Brain pericyte (primary cell): ENCODE measurements at places on chromosomes 5 and 9.
A peak's percentile ranks its signal among the peaks of the same experiment; 100 is the strongest.

DNA sequence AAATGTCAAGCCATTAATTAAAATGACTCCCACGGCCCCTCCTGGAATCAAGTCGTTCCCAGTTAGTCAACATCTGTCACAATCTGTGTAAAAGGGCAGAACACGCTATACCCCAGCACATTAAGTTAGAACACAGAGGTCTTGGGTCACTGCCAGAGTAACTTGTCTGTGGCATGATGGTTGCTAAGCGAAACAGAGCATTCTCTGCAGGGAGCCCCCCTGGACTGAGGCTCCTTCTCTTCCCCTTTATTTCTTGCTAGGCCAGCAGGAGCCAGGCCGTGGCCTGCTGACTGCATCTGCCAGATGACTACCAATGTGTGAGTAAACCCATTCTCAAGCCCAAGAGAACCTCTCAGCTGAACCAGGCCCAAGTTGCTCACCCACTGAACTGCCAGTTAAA is 51.9 kb upstream of the ZBED3 start:
- peak; percentile 92 for DNase-seq

DNA sequence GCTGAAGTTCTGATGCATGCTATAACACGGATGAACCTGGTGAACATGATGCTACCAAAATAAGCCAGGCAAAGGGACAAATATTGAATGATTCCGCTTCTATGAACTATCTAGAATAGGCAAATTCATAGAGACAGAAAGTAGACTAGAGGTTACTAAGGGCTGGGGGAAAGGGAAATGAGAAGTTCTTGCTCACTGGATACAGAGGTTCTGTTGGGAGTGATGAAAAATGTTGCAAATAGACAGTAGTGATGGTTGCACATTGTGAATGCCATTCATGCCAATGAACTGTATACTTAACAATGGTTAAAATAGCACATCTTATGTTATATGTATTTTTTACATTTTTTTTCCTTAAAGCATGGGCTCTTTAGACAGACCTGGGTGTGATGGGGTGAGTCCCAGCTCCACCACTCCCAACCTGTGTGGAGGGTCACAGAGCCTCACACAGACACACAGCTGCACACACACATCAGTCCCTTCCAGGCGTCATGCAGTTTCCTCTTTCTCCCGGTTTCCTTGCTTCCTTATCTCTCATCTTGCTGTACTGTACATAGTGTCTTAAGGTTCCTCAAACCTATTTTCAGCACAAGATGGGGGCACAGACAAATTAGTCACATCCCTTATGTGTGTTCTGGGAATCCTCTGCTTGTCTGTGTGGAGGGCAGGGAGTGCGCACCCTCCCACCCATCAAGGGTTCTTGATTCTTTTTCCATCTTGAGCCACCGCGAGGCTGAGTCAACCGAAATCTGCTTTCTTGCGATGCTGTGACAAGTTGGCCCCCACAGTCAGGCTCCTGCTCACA is 192.9 kb downstream of the CRB2 start:
- no peak for DNase-seq

GRCh38 chr9:2839040-2839439 is 4.9 kb downstream of the PUM3 start:
- DNase-seq = no peak

GRCh38 chr9:95088421-95089161 is 228.9 kb downstream of the FANCC start:
- DNase-seq = no peak

DNA sequence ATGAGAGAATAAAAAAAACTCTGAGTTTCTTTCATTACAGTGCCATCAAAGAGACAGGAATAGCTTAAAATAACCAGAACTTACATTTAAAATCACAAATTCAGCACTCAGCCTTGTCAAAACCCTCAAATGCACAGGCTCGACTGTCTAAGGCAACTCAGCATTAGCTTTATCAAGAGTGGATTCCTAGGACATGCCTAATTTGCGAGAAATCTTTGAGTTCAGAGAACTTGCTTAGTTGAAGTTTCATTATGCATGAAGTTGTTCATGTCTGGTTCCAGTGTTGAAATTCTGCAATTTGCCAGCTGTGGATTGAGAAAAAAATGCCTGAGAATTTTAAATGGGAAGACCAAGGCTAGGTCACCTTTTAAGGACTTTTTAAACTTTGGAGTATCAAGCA is 151.1 kb downstream of the LRRC70 start:
- no peak for DNase-seq

DNA sequence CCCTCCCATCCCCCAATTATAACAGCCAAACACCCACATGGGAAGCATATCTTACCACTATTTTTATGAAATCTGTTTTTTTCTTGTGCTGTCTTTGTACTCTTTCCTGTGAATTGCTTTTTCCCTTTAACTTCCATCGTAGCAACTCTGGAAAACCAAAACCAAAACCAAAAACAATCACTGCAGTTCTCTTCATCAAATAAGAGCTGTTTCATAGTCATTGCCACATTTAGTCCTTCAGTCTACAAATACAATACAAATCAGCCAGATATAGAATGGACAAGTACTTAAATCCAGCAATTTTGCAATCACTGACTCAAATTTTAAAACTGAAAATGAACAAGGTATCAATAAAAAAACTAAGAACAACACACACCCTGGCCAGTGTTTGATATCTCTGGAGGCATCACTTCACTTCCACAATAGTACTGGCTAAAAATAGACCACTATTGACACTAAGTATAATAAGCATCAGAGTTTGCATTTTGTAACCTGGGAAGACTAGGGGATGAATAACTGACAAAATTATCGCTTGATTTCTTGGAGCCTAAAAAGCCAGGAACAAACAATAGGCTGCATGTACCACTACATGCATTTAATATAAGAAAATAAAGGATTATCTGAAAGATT is 5.4 kb downstream of the PUM3 start:
- no peak for DNase-seq

GRCh38 chr5:159050316-159051143 is 49.2 kb downstream of the EBF1 start:
- no peak for DNase-seq

DNA sequence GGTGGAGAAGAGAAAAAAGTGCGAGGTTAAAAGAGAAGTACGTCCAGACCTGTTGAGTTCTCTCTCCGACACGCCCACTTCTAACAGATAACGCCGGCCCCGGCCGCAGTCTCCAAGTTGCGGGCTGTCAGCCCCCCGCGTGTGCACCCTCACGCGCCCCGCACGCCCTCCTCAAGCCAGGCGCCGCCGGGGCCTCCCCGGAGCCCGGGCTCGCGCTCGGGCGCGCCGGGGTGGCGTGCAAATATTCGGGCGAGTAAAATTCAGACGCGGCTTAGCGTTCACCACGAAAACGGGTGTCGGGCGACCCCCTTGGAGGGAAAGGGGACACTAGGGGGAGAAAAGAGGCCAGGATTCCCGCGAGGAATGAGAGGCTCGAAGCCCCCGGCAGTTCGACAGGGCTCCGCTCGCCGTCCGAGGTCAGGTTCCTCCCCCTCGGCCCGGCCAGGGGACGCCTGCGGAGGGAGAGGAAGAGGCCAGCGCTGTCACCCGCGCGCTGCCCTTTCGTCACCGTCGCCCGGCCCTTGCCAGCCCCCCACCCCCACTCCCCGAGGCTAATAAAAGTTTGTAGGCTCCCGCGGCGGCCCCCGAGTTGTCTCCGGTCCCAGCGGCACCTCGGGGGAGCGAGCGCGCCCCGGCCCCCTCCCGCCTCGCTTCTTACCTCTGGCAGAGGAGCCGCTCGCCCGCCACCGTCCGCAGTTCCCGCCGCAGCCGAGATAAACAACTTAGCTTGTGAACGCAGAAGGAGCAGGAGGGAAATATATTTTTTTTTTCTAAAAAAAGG is 743 bp downstream of the NR3C1 start:
- no peak for DNase-seq

- no peak for DNase-seq
Measured at GRCh38 chr5:38872826-38873225, 27.0 kb downstream of the OSMR start.

- DNase-seq = no peak
Measured at GRCh38 chr5:167378894-167379723, 912.3 kb upstream of the WWC1 start.

GRCh38 chr5:145225529-145225928 is 609.6 kb downstream of the PRELID2 start:
- DNase-seq = no peak

DNA sequence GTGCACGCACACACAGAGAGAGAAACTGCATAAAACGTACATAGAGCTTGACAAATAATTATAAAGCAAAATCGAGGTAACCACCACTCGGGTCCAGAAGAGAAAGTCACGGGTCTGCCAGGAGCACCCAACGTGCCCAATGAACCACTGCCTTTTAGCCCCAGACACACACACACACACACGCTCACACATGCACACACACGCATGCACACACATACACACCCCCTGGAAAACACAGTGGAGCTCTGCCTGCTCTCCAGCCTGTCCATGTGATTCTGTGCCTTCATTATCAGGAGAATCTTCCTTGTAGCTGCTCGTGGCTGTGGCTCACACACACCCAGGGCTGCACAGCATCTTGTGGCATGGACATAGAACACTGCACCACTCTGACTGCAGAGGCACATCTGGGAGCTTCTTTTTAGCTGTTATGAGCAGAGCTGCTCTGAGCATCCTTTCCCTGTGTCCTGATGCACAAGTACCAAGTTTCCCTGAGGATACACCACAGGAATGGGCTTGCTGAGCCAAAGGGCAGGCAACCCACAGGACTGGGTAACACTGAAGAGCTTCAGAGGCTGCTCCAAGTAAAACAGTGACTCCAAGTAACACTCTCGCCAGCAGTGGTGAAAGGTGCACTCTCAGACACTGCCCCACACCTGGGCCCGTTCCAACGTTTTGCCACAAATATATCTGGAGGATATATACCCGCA is 58.9 kb downstream of the CAMSAP1 start:
- DNase-seq = no peak

DNA sequence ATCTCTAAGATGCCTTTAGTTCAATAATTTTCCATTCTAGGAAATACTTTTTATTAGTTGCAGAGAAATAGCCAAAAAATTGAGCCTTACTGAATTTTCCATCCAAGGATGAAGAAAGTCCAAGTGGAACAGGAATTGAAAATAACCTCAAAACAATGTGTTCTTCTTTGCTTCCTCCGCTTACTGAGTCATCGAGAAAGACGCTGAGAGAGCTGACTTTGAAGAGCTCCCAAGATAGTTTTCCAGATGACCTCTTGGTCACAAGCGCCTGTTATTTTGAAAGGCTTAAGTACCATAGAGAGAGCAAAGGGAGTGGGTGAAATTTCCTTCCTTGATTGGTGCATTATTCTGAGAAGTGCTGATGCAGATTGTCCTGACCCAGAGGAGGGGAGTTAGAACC is 253.5 kb upstream of the ATP10B start:
- DNase-seq = no peak

GRCh38 chr9:1337169-1337568 is 287.0 kb downstream of the DMRT2 start:
- DNase-seq = no peak

DNA sequence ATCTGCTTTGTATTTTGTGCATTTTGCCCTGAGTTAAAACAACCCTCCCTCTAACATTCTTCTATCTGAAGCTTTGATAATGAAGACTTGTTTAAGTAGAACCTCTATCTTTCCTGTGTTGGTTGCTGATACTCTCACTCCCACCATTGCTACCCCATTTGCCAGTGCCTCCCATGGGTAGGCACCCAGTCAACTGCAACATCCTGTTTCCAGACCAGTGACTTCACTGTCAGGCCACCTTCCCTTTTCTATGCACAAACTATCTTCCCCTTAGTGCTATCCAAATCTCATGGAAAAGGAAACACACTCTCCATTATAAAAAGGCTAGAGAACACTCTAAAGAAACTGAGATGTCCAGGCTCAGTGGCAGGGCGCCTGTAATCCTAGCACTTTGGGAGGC is 5.6 kb upstream of the IARS1 start:
- no peak for DNase-seq

DNA sequence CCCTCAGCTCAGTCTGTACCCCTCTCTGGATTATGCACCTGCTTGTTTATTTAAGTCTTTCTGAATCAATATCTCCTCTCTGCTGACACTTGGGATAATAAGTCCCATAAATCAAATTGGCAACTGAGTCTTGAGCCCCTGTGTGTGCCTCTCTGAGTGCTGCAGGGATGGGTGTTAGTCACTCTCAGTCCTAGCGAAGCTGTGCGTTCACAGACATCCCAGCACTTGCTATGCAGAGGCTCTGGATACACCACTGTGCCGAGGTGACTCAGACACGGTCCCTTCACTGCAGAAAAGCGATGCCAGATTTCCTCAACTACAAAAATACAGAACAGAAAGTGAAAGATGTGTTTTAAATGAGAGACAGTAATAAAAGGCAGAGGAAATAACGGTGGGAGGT is 4.1 kb upstream of the KCNMB1 start:
- no peak for DNase-seq

DNA sequence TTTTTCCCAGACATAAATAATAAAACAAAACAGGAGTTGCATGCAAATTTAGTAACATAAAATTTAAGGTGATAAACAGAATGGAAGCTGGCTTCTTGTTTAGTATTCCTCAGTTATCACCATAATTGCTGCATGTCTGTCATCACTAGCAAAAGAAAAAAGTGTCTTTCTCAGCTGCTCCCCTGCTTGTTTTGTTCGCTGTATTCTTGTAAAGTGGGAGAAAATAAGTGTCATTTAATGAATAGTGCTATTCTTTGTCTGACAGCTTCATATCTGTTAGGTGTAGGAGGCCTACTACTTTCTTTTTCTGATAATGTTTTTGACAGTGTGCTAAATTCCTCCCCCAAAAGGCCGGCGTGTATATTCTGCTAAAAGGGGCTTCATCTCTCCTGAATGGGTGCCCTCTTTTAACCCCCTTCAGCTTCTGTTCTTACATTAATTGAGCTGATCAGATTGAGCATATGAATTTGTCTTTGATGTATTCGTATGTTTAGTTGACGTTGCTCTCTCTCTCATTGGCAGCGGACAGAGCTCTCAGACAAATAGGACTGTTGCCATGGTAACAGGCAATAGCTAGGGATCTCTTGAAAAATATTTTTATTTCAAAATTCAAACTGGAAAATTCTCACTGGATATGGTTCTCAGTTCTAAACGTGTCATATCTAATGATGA is 303.8 kb downstream of the KIAA0825 start:
- DNase-seq = no peak

- DNase-seq = no peak
Measured at GRCh38 chr9:136614967-136615623, 47.6 kb upstream of the EGFL7 start.

- DNase-seq = no peak
Measured at GRCh38 chr5:166716856-166717492, 1574.5 kb upstream of the WWC1 start.

DNA sequence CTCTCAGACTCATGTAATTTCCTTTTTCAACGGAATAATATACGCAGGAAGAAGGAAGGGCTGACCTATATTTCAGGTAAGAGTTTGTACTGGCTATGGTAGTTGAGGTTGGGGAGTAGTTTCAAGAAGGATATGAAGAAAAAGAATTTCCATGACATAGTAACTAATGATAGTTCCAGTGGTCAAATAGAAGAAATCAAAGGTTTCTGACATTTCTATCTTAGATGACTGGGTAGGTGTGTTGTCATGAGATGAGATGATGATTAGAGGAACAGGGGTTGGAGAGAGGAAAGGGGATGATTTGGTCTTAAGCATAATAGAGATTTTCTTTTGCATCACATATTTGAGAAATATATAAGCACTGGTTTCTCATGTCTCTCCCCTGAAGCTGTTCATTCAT is 166.0 kb downstream of the SPATA31D1 start:
- no peak for DNase-seq
